Left lobe of liver (tissue), 2 donors: ENCODE measurements at places on chromosomes 2 and 18. TPM values are rescaled to one million over a fixed set of nuclear protein-coding genes. Genes with fewer than 3 reads are reported as not detected.

- no peak for DNase-seq
Observed at GRCh38 chr2:42135381-42136312, 33.5 kb upstream of the EML4 start.

GPR39 gene
- 7.4 TPM for total RNA-seq

DNA sequence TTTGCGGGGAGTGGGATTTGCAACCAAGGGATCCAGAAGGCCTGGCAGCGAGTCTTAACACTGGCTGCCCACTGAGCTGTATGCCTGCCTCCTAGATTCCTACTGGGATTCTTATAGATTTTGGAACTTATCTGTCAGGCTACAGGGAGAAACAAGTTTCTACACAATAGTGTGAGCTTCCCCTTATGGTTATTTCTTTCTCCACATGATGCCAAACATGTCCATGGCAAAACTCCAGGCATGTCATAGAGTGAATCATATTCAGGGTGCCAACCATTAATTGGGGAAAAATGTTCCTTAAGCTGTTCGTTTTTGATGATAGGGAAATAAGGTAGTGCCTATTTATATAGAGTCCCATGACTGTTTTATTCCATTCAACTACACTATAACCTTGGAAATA lies 1185.2 kb upstream of the CELF4 start:
- DNase-seq, result no peak

DNA sequence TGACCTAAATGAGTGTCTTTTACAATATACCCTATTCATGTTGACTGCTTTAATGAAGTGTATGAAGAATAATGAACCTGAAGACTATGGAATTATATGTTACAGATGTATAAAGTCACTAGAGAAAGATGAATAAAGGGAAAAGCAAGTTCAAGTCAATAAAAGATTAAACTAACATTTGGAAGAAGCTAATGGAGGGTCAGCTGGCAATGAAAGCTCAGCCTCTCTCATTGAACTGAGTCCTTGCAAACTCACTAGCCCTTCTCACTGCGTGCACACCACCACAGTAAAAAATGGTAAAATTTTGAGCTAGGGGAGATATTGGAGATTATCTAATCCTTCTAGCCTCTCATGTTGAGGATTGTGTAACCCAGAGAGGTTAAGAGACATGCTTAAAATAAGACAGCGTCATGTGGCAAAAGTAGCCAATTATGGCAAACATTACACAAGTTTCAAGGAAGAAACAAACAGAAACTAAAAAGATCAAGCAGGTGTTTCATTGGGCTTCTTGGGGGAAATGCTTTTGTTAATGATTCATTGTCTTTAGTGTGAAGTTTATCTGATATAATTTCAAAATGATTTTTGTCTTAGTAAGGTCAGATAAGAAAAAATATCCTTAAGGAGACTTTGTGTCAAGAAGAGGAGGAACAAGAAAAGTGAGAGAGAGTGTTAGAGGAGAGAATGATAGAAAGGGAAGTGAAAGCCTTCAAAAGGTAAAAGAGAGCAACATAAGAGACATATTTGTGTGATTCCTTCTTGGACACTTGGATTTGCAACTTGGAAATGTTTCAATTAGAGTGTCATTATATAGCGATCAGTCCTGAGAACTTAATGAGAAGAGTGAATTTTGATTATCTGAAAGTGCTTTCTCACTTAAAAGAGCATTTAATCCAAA lies 893.7 kb upstream of the FAM98A start:
- DNase-seq, result no peak

GRCh38 chr2:45734952-45735351 lies 83.5 kb downstream of the PRKCE start:
- DNase-seq, result no peak

GRCh38 chr2:190835303-190835930 lies 45.2 kb upstream of the GLS start:
- DNase-seq, result no peak

DNA sequence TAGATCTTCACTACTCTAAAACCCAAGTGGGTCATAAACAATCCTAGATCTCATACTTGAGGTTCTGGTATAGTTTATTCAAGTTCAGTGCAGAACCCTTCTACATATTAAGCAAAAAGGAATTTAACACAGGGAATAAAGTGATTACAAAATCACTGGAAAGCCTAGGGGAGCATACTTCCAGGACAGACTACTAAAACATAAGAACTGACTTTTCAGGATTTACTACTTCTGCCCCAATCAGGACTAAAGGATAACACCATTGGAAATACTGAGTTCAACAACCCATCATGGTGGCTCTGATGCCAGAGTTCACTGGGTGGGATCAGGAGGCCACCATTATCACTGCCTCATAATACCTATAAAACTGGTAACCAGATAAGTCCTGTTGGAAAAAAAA lies 123.6 kb downstream of the DNAH7 start:
- no peak for DNase-seq

GRCh38 chr2:191389288-191389687 lies 144.1 kb downstream of the MYO1B start:
- no peak for DNase-seq

AP1S3 gene
- total RNA-seq, result 1.3 TPM

HOXD11 gene
- total RNA-seq, result not detected

CD207 gene
- total RNA-seq, result not detected

NR4A2 gene
- total RNA-seq, result 0.91 TPM

GRCh38 chr2:9050122-9050809 lies 46.8 kb upstream of the MBOAT2 start:
- no peak for DNase-seq

DNA sequence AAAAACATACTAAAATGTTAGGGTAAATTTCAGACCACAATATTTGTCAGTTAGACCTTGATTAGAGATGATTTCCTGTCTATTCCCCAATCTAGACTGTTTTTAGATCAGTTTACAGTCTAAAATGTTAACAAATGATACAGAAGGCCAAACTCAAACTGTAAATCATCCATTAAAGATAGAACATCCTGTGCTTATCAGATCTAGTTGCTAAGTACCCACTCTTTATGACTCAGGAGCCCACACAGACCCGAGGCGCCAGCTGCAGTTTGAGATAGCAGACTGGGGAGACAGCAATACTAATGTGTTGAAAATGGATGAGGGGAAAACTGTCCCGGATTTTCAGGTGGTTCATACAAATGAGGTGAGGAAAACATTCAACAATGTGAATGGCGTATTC lies 113.3 kb downstream of the SCG2 start:
- DNase-seq, result no peak

- no peak for DNase-seq
Observed at GRCh38 chr18:10475654-10476291, 21.3 kb downstream of the APCDD1 start.

GRCh38 chr18:63185984-63186383 lies 133.6 kb downstream of the BCL2 start:
- DNase-seq, result no peak

CNRIP1 gene
- 2.3 TPM for total RNA-seq

UGT1A10 gene
- total RNA-seq, result 0.45 TPM

DNA sequence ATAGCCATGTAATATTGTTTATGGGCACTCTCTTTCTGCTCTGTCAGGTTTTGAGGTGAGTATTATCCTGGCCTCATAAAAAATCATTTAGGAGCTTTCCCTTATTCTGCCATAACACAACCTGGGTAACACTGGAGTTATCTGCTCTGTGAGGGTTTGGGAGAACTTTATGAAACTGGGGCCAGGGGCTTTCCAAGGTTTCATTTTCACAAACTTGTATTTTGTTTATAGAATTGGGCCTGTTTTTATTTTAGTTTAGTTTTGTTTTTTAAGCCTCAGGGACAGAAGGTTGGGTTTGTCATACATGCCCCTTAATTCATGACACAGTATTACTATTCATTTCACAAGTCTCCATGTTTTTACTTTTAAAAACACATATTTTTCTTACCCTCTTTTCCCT lies 83.5 kb downstream of the IRS1 start:
- DNase-seq, result no peak
